Stimulated activated CD4-positive, alpha-beta T cell treated with anti-CD3 and anti-CD28 coated beads, Interleukin-4, amount 100 ng/mL, for 4 hours (primary cell): ENCODE measurements at places on chromosomes 2 and 18.

GRCh38 chr2:17106418-17106817 lies 411.8 kb downstream of the RAD51AP2 start:
- DNase-seq, result no peak

DNA sequence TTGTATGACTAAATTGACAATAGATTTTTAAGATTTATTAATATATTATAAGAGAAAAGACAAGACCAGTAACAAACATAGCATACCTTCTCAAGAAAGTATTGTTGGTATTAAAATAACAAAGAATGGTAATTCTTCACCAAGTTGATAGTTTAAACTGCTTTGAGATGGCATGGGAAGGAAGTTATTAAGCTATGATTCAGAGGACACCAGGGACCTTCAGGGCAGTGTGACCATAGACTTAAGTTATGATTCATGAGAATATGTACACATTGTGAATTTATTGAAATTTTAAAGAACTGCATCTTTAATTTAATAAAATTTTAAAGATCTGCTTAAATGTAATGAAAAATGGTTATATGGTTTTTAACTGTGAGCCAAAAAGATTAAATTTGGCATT lies 205.7 kb downstream of the DSEL start:
- DNase-seq, result no peak

DNA sequence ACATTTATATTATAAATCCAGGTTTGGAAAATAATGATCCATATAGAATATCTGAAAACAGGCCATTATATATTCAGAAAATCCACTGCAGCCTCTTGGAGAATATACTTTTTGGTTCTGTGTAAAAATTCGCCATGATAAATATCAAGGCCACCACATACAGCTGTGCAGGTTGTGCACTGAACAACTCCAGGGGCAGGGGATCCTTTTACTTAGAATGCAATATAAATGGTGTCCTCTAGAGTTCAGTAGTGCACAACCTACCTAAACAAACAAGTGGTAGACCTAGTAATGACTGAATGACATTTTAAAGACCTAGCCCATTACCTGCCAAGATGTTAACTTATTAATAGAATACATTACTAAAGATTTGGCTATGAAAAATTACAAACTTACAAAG lies 22.4 kb downstream of the MOGAT1 start:
- no peak for DNase-seq

GRCh38 chr2:62686012-62686685 lies 19.4 kb upstream of the EHBP1 start:
- no peak for DNase-seq

GRCh38 chr2:45008296-45009129 lies 739 bp downstream of the SIX2 start:
- no peak for DNase-seq

DNA sequence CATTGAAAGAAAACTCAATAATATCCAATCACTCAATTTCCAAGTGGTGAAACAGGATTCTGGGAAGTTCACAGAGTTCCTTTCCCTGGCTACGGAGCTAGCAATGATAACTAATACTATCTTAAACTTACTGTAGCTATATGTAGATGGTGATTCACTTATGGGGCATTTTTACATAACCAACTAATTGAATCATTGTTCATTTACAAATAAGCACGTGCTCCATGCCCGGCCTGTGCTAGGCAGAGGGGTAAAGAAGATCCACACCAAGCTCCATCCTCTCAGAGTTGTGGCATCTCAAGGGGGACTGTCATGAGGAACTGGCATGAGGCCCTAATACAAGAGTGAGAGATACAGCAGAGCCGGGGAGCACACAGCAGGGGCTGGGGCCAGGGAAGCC lies 176.3 kb downstream of the ANKRD30B start:
- no peak for DNase-seq

GRCh38 chr18:71168557-71169145 lies 879.8 kb downstream of the SOCS6 start:
- no peak for DNase-seq

GRCh38 chr2:12835733-12836132 lies 119.0 kb downstream of the TRIB2 start:
- no peak for DNase-seq

DNA sequence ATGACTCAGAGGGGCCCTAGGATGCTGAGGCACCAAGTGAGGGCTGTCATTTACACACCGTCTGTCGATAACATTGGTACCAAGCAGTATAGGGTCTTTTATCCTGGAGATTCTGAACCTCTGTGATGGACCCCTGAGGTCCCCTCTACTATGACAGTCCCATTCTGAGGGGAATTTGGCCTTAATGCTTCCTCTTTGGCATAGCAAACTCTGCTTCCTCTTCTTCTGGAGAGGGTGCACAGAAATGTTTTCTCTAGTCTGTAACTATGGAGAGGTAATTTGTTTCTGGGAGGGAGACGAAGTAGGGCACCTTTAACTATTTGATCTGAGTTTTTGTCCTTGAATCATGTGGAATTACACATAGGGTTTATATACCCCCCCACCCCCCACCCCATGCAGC lies 44.8 kb downstream of the INPP4A start:
- no peak for DNase-seq

DNA sequence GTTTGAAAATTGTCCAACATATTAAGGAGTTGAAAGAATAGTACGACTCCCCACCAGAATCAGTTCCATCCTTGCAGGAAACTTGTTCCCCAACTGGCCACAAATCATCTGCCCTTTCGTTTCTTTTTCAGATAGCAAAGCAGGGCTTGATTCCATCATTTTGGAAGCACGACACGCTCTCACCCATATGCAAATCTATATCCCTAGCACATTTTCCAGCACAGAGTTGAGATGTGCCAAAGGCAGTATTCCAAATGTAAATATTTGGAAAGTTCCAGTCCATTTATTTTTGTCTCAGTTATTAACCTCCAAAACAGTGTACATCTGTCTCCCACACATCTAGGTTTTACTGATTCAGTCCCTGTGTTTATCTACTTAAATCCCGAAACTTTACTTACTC lies 128.8 kb upstream of the BCL2L11 start:
- DNase-seq, result no peak

DNA sequence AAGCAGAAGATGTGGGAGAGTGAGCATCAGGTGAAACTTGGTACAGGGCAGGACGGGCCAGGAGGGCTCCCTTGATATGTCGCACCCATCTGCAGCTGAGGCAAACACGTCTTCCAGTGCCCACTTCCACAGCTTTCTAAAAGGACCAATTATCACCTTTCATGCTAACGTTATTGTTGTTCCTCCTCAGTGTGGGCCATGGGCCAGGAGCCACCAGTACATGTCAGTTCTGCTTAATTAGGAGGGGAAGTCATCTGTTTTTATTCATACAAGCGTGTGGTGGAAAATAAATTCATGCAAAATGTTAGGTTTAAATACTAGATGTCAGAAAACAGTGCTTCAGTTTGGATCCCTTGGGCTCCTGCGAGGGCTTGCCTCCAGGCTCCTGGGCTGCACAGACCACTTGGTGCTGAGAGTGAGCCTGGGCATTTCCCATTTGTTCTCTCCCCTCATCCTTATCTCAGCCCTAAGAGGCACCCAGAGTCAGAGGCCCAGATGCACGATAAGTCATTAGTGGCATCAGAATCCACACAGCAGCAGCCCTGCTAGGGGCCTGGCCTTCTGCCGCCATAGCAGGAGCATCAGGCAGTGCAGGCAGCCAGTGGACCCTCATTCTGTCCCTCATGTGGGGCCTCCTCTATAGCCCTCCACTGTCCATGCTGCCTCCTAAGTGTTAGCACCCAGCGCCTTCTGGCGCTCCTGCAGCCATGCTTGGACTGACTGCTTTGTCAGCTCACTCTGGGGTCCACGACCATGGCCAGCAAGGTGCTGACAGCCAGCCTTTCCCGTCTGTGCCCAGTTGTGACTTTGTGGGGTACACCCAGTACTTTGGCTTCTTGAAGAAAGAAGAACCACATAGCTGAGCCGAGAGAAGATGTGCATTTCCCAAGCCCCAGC lies 539.8 kb upstream of the RAB6C start:
- no peak for DNase-seq

- DNase-seq, result no peak
Observed at GRCh38 chr18:501406-501714, 859 bp upstream of the COLEC12 start.

- DNase-seq, result no peak
Observed at GRCh38 chr2:147554521-147555107, 290.2 kb upstream of the ACVR2A start.

GRCh38 chr2:33115196-33115595 lies 168.4 kb downstream of the LTBP1 start:
- no peak for DNase-seq

DNA sequence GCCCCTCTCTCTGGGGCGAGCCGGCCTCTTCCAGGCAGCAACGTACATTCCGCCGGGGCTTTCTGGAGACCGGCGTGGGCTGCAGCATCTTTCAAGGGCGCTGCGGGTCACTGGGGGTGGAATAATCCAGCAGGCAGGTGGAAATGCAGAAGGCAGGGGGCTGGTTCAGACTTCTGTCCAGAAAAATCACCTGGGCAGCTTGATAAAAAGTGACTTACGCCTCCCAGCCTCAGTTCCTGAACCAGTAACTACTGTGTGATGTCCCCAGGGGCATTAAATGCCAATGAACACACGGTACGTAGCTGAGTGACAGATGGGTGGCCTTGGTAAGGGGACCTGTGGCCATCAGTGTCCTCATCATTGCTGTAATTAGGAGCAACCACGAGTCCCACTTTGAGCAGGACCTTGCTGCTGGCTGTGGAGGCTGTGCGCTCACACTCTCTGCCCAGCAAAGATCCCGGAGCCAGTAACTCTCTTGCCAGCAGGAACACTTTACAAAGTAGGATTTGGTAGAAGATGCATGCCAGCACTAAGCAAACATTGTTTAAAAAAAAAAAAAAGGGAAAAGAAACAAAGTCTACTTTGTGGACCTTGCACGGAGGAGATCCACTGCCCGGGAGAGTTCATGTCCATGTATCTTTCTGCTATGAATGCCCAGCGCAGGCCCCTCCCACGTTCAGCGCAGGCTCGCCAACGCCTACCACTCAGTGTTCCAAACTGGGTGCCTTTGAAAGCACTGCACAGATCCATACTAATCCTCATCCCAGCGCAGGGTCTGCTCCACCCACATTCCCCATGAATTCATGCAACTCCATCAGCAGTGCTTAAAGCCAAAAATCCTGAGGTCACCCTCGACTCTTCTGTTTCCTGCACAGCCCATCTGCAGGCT lies 177.3 kb downstream of the HDAC4 start:
- no peak for DNase-seq

- DNase-seq, result no peak
Observed at GRCh38 chr18:76823161-76823538, 793 bp downstream of the ZNF236 start.

DNA sequence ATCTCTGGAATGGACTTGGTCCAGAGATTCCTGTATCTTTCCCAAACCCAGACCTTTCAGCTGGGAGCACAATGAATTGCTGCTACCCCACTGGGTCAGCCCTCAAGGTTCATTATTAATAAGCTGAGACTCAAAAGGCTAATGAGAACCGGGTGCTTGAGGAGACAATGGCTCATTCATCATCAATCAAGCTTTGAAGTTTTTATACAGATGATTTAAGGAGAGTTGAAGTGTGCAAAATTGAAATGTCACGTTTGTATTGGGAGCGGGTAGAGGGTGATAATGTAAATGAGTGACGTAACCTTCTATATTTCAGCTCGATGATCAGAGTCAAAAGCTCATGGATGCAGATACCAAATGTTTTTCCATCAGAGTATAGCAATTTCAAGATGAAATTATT lies 744.9 kb downstream of the ERBB4 start:
- no peak for DNase-seq

GRCh38 chr2:112639936-112640335 lies 5.8 kb upstream of the SLC20A1 start:
- no peak for DNase-seq

GRCh38 chr2:101665312-101665711 lies 32.2 kb upstream of the MAP4K4 start:
- no peak for DNase-seq

GRCh38 chr2:17749753-17750438 lies 3.7 kb downstream of the SMC6 start:
- DNase-seq, result no peak

DNA sequence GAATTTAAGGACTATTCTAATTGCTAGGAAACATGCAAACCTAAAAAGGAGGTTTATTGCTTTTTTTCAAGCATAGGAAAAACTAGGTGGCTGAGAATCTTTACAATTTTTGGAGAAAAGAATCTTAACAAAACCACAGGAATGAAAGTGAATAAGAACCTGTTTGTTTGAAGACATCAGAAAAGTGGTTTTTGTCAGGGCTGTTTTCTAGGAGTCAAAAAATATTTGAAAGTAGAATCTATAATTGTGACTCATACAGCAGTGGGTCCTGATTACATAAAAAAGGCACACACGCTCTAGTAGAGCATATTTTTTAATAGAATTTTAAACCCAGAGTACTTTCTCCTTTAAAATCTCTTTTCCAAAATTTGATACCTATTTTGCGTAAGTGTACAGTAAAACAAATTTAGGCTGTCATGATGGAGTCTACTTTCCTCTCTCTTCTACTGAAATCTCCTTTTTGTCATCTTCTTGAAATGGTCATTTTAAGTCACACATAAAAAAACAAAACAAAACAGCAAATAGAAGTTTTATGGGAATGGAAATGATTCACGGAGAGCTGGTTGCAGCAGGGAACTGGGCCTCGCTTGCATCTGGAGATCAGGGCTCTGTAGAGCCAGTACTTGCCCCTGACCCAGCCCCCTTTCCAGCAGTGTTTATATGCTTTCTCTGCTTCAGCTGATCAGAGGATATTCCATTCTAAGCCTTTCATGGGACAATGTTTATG lies 59.1 kb upstream of the PELI1 start:
- no peak for DNase-seq

DNA sequence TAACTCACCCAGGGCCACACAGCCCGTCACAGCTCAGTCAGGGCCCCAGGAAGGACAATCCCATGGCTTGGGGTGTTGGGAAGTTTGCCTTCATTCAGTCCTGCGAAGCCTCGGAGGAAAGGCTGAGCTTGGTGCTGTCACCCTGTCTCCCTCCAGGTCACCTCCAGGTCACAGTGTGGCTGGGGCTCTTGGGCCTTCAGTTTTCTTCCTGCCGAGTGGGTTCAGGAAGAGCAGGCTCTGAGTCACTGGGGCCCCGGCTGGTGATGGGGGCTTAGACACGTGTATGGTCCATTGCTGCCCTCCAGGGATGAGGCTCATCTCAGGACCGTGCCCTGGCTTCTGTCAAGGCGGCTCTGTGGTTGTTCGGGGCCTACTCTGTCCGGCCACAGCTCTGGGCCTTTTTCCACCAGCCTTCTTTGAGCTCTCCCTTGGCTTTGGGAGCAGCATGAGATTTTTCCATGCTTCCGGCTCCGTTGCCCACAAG lies 118.6 kb downstream of the INHBB start:
- no peak for DNase-seq

DNA sequence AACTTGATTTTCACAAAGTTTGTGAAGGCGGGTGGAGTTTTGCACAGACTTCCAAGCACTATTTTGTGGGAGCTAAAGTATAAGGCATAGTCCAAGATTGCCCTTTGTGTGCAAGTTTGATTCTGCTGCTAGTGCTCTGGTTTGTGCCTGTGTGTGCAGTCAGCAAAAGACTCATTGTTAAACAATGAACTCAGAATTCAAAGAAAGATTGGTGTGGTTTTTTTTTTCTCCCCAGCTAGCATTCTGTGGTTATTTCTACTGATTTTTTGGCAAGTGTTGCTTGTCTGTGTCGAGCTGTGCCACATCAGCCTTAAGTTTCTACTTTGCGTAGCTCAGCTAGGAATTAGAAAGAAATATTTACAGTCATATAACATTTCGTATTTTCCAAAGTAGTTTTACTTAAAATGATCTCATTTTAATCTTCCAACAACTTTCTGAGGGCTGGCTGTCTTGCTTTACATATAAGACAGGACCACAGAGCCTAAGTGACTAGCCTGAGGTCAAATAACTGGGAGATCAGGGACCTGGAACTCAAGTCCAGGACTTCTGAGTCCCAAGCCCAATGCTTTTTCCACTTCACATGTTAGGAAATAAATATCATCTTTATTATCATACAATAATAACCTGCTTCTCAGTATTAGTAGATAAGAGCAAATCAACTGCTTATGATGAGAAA lies 69.8 kb downstream of the BABAM2 start:
- no peak for DNase-seq
